ENCODE measurements at places on chromosomes 5 and 9.
A peak's percentile ranks its signal among the peaks of the same experiment; 100 is the strongest.

DNA sequence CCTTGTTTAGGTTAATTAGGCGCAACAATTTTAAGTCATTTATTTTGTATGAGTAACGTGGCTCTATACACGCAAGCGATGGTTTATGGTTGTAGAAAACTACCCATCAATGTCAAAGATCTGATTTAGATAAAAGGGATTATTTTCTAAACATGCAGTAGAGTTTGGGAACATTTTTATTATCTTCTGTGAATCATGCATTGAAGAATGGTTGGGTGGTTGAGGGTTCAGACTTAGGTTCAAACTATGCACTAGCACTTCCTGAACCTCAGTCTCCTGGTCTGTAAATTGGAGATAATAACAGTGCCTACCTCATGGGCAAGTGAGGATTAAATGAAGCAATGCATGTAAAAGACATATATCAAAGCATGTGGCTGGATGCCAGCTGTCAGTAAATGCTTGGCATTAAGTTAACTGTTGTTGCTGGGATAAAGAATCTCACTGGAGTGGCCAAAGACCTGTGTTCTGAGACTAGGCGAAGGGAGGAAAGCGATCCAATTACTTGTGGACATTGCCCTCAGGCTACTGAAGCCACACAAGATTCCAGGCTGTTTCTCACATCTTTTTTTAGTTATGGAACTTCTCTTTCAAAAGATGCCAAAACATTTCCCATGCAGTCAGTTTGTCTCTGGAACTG lies 1.1 kb upstream of the OTULINL start:
- peak; percentile 86 for DNase-seq

GRCh38 chr9:134902936-134903335 lies 14.8 kb downstream of the FCN1 start:
- DNase-seq = no peak

- no peak for DNase-seq
Measured at GRCh38 chr5:147169901-147170300, 64.9 kb upstream of the STK32A start.

DNA sequence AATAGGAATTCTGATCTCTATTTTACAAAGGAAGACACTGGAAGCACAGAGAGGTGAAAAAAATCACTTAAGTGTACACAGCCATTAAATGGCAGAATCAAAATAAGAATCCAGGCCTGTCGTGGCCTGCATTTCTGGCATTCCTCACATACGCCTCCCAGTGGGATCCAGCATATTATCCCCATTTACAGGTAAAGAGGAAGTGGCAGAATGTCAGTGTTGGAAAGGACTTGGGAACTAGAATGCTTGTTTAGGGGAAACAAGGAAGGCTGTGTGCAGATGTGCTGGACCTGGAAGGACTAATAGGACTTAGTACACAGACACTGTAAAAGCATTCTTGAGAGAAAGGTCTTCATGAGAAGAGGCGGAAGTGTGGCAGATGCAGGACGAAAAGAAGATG lies 241.8 kb downstream of the TRIM32 start:
- DNase-seq = no peak

DNA sequence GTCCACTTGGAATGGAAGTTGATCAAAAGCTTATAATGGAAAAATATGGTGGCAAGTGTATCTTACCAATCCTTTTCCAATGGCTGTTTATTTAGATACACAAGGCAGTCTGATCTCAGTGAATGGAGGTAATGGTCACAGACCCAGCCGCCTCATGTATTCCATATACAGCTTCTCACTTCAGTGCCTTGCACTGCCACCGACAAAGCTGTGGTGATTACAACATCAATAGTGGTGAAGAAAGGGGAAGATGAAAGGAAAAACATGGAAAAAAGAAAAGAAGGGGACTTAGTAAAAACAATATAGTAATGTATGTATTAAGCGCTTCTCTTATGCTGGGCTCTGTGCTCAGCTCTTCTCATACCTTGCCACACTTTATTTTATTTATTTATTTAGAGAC lies 297.3 kb upstream of the RASA1 start:
- DNase-seq = no peak

DNA sequence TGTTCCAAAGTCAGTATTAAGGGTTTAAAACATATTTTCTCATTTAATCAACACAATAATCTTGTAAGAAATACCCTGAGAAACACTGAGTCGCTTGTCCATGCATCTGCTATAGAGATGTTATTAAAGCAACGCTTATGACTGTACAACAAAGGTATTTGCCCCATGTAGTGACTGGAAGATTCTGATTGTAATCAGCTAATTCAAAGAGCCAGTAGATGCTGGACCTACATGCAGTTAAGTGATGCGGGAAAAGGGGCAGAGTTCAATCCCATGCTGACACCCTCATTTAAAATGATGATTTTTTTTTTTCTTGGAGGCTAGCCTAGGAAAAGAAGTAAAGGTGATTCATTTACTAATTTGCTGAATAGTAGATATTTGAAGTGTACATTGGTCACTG lies 149.3 kb upstream of the MTAP start:
- no peak for DNase-seq

DNA sequence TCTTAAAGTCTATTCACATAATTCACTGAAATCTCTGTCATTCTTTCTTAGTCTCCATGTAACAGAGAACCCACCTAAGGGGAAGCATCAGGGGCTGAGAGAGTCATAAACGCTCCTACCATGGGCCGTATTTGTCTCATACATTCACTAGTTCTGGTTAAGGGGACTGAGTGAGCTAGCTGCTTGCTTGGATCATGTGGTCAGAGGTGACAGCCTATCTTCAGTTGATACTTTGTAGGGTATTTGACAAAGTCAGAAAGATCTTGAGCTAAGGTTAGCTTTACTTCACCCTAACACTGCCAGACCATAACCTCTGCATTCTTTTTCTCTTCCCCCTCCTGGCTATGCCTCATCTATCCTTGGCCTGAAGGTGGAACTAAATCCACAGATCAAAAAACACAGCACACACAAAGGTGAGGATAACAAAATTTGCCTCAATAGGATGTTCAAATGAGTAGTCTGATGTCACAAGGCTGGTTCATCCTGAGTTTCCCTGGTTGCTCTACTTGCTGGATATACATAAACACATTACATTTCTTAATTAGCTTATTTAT lies 66.5 kb downstream of the MARCHF3 start:
- no peak for DNase-seq

GRCh38 chr5:125277494-125278154 lies 531.2 kb upstream of the ZNF608 start:
- DNase-seq = no peak

GRCh38 chr5:159504106-159504856 lies 174.0 kb upstream of the IL12B start:
- DNase-seq = no peak

DNA sequence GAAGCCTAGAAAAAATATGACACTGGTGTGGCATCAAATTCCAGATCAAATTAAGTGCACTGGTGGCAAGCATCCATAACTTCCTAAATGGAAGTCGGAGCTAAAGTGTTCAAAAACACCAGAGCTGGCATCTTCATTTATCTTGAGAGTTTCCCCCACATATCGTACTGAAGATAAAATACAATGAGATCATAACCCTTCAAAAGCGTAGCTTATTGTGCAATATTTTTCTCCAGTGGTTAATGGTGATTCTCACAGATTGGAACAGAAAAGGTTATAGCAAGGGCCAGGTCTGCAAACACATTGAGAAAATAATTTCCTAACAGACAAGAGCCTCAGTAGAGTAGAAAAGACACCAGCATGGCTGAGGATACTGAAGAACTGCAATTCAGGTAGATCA lies 147.6 kb downstream of the SEMA5A start:
- DNase-seq = no peak

- DNase-seq = peak; percentile 45
Measured at GRCh38 chr5:167294882-167295680, 996.4 kb upstream of the WWC1 start.

DNA sequence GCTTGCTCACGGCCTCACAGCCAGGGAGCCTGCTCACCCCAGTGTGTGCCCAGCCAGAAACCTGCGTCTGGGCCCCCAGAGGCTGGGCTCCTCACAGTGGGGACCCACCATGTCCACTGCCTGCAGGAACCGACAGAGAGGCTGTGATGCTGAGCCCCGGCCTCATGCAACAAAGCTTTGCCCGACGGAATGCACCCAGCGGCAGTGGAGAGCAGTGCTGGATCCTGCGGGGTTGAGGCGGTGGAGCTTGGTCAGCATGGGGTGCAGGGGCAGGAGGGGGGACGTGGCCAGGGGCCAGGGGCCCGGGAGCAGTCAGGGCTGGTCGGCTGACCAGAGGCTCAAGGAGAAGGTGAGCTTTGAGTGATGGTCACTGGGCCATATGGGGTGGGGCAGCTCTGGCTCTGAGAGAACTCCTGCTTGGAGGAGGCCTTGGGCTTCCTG lies 7.7 kb upstream of the CEP72 start:
- no peak for DNase-seq

DNA sequence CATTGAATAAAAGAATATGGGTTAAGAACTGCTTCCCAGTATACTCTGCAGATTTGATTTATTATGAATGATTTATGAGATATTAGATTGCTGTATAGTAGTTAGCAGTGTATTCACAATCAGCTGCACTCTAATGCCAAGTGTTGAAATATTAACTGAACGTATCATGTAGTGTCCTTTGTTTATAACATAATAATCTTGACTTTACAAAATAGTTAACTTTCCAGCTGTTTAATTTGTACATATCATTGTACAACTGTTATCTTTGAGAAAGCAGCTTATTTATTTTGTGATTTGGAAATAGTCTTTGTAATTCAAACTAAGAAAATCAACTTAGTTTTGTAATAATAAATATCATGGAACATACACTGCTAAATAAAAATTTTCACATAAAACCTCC lies 219.5 kb downstream of the RANBP17 start:
- no peak for DNase-seq

DNA sequence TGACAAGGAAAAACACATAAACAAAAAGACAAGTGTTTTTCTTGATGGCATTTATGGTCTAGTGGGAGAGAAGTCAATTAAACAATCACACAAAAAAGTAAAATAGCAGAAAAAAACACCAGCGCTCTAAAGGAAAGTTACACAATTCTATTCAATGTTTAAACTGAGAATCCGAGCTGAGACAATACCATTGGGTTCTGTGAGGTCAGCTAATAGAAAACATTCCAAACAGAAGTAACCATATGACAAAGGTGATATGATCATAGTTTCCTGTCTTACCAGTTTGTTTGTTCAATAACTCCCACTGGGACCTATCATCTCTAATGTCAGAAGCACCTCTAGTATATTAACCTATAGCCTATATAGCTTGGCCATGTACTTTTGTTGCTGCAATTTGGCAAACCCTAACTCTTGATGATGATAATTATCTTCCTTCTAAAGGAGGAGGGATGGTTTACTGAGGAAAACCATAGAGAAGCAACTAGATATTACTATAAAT lies 1030.0 kb downstream of the CDH12 start:
- DNase-seq = peak; percentile 81

DNA sequence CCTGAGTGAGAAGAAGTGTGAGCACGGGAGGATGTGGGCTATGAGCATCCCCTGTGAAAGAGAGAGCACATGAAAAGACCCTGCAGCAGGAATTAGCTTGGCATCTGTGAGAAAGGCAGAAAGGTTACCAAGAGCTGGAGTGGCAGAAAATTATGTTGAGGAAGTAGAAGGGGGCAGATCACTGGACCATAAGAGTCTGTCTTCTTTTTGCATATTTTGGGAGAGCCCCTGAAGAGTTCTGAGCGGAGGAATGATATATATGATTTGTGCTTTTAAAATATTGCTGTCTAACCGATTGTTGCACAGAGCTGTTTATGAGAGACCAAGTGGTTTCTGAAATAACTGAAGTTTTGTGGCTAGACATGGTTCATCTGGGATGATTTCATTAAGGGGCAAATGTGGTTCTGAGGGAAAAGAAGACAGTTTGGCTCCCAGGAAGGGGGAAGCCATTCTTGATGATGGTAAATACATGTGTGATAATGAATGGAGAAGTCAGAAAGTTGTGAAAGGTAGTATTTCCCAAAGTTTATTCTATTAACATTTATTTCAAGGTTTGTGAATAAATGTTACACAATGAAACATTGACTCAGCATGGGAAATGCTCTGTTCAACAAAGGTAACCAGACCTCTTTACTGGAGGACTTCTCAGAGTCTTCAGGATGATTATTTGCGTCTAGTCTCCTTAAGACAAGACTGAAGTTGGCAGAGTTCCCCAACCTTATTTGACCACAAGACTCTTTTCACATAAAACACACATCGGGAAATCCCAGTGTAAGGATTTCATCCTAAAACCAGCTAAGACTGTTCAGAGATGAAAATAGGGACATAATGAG lies 31.5 kb upstream of the ADRB2 start:
- DNase-seq = no peak
